ENCODE measurements at places on chromosomes 13 and 19.
A peak's percentile ranks its signal among the peaks of the same experiment; 100 is the strongest.

DNA sequence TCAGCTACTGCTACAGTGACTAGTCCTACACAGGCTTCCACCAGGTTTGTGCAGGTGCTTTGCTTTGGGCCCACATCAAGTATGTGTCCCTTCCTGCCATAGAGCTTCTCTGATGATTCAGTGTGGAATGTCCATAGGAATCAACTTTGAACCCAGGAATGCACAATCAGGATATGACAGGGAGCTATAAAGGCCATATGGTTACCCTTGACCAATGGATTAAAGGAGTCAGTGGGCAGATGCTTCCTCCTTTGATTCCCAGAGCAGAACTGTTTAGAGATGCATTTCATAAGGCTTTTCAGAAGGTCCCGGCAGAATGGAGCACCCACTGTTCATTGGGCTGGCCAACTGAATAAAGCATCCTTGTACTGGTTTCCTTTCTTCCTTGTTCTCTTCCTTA is 145.2 kb upstream of the WASF3 start:
- DNase-seq, result no peak

GRCh38 chr19:45508417-45508860 is 1.2 kb downstream of the VASP start:
- DNase-seq, result peak; percentile 36

DNA sequence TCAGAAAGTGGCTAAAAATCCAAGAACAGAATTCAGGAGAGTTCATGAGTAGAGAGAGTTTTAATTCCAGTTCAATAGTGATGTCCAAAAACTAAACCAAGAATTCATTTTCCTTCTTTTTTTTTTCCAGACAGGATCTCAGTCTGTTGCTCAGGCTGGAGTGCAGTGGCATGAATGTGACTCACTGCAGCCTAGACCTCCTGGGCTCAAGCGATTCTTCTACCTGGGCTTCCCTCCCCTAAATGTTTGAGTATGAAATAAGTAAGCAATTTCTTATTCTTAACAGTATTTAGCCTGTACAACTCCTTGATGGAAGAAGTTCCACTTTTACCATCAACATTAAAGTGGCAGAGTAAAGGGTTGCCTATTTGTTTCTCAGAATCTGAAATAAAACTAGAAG is 3.8 kb downstream of the COMMD6 start:
- DNase-seq, result no peak

DNA sequence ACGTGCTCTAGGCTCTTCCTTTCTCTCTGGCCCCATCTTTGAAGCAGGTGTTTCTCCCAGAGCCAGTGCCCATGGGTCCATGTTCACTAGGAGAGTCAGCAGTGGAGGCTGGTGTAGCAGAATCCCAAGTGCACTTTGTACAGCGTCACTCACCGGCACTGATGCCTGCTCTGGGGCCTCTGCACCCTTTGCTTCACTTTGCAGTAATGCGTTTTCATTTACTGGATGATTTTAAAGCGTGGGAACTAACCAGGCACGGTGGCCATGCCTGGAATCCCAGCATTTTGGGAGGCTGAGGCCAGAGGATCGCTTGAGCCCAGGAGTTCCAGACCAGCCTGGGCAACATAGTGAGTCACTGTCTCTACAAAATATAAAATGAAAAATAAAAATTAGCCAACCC is 30.7 kb downstream of the SLC25A42 start:
- DNase-seq, result no peak

DNA sequence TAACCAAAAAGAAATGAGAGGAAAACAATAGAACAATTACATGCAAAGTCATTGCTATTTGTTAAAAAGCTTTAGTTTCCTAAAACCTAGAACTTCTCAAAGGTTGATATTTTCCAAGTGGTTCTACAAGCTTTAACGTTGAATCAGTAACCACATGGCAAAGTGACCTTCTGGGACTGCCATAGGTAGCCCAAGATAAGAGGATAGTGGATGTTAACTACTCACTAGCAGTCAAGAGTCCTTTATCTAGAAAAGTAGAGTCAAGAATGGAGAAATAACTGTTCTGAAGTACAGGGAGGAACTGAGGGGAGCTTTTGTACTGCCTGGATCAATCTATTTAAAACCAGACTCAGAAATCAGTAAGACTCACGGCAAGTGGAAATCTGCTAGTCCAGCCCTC is 9.9 kb upstream of the SLC46A3 start:
- DNase-seq, result no peak

DNA sequence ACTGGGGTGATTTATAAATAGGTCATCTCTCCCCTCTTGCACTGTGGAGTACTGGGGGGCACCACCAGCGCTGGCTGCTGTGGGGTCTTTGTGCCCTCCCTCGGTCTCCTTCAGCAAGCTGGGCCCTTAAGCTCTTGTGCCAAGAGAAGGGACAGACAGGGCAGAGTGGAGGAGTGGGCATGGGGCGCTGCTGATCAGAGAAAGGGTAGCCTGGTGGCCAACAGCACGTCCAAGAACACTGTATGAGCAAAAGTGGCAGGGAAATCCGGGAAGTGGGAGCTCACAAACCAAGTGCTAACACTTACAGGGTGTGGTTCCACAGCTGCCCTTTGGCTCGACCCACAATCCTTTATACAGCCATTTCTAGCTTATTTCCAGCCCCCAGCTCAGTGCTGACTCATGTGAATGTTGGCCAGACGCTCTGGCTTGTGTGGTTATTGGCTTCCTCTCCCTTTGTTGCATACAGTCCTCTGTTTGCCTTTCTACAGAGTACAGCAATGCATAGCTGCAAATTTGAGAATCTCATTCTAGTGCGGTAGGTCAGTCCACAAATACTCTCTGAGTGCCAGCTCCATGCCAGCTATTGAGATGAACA is 298.8 kb downstream of the SHISA2 start:
- DNase-seq, result no peak

GRCh38 chr13:93552596-93552995 is 326.0 kb downstream of the GPC6 start:
- no peak for DNase-seq

DNA sequence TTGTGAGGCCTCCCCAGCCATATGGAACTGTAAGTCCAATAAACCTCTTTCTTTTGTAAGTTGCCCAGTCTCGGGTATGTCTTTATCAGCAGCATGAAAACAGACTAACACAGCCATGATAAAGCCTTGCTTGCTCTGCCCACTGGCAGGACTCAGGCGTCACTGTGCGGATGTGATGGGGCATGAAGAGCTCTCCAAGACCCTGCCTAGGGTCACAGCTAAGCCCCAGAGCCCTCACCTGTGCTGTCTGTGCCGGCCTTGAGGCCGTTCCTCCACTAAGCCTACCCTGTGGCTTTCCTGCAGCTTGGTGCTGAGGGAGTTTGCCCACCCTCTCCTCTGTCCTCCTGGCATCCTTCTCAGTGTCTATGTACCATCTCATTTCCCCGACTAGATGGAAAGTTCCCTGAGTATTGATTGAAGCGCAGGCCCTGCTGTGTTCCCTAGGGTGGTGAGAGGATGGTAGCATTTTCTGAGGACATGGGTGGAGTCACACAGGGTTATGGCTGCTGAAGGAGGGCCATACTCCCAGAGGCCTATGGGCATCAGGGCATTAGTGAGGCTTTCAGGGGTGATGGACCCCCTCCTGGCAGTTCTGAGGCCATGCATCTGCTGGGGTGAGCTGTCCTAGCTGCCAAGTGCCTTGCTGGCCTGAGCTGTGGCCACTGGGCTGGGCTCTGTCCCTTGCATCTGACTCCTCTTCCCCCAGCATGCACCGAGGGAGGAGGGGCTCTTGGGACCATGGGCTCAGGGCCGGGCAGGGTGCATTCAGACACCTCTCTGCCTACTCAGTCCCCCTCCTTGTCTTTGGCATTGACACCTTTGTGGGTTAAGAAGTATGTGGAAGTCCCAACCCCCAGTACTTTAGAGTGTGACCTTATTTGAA is 75.3 kb downstream of the TEX29 start:
- DNase-seq, result no peak

- no peak for DNase-seq
Observed at GRCh38 chr13:51673165-51673564, 88.9 kb downstream of the WDFY2 start.

- DNase-seq, result no peak
Observed at GRCh38 chr13:75596657-75597182, 39.4 kb upstream of the LMO7 start.

DNA sequence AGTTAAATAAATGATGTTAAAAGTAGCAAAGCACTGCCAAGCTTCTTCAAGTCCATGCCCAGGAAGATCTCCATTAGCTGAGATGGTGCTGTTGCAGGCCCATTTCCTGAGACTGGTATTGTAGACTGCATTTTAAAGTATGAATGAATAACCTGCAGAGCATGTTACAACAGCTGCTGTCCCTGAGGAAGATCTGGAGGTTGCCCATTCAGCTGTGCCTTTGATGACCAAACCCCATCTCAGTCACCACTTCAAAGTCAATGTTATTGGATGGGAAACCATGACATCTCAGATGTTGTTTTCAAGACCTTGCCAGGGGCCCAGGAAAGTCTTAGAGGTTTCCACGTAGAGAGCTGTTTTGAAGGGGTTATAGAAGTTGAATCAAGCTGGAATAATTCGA is 281.3 kb downstream of the MTUS2 start:
- no peak for DNase-seq
